ENCODE measurements at places on chromosomes 3 and 15. TPM values are rescaled to one million over a fixed set of nuclear protein-coding genes. Genes with fewer than 3 reads are reported as not detected.
A peak's percentile ranks its signal among the peaks of the same experiment; 100 is the strongest.

Gene NSMCE3
- 7.7 TPM for total RNA-seq

Gene IL17RB
- 1.1 TPM for total RNA-seq

Gene COL6A6
- not detected for total RNA-seq

- no peak for DNase-seq
- H3K4me1 ChIP-seq, result no peaks in the 10 kb centered on the region
- H3K27me3 ChIP-seq, result peaks cover 5% of the 10 kb centered on the region
- H3K4me3 ChIP-seq, result no peak overlapping the region
These were observed 33.6 kb downstream of the PLSCR4 start for GRCh38 chr3:146217324-146217723.

DNA sequence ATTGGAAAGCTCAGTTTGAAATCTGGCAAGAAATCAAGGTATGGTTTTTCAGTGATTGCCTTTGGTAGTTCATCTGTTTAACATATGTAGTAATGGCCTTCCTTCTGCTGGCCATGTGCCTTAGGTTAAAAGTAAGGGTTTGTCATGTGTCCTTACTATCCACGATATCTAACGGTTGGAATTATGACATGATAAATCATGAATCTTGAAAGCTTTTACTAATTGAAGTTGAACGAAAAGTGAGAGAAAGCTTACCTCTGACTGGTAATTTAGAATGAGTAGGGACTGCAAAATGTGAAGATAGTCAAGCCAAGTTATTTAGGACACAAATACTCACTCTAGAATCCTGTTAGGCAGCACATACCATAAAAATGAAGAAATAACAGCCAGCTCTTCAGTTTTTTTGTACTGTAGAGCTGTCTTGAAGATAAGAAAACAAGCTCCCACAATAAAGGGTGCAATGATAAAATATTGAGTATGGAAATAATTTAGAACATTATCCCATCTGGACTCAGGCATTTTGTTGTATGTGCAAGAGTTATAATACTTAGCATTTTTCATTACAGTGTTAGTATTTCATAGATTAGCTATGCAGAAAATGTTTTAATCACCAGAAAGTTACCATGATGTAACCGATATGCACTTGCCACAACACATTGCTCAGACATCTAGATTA lies 303.4 kb downstream of the ZNF385D start:
- H3K4me1 ChIP-seq, result no peaks in the 10 kb centered on the region
- no peaks in the 10 kb centered on the region for H3K36me3 ChIP-seq
- H3K27ac ChIP-seq, result no peak overlapping the region
- H3K27me3 ChIP-seq, result no peaks in the 10 kb centered on the region
- DNase-seq, result no peak

DNA sequence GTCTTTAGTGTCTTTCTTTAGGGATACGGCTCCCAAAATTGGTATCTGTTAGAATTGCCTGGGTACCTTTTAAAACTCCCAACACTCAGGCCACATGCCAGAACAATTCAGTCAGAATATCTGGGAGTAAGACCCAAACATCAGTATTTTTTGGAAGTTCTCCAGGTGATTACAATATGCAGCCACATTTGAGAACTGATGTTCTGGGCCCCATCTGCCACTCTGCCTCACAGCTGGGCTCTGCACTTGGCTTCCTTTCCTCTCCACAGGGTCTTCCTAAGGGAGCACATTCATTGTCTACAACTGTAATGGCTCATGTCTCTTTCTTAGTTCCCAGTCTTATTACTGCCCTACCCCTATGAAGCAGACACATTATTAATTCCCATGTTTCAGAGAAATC lies 394.5 kb downstream of the MFSD1 start:
- H3K4me3 ChIP-seq, result no peak overlapping the region
- H3K27ac ChIP-seq, result no peak overlapping the region
- H3K27me3 ChIP-seq, result no peaks in the 10 kb centered on the region
- no peak for DNase-seq
- no peaks in the 10 kb centered on the region for H3K4me1 ChIP-seq

GRCh38 chr3:13389378-13389777 lies 30.7 kb downstream of the NUP210 start:
- H3K4me3 ChIP-seq, result no peak overlapping the region
- no peak overlapping the region for H3K27ac ChIP-seq
- DNase-seq, result no peak
- H3K4me1 ChIP-seq, result peaks cover 16% of the 10 kb centered on the region
- no peaks in the 10 kb centered on the region for H3K27me3 ChIP-seq

GRCh38 chr3:136862617-136863322 lies 762 bp downstream of the NCK1 start:
- peak overlapping the region; percentile 94 for H3K4me3 ChIP-seq
- peak; percentile 62 for DNase-seq
- peaks cover 38% of the 10 kb centered on the region for H3K4me1 ChIP-seq
- no peaks in the 10 kb centered on the region for H3K27me3 ChIP-seq
- H3K36me3 ChIP-seq, result peaks cover 17% of the 10 kb centered on the region
- peak overlapping the region; percentile 95 for H3K27ac ChIP-seq

GRCh38 chr3:52140000-52140399 lies 14.2 kb downstream of the POC1A start:
- peaks cover 6% of the 10 kb centered on the region for H3K4me1 ChIP-seq
- no peak overlapping the region for H3K4me3 ChIP-seq
- no peaks in the 10 kb centered on the region for H3K27me3 ChIP-seq
- H3K36me3 ChIP-seq, result peaks cover 5% of the 10 kb centered on the region
- H3K27ac ChIP-seq, result no peak overlapping the region

DNA sequence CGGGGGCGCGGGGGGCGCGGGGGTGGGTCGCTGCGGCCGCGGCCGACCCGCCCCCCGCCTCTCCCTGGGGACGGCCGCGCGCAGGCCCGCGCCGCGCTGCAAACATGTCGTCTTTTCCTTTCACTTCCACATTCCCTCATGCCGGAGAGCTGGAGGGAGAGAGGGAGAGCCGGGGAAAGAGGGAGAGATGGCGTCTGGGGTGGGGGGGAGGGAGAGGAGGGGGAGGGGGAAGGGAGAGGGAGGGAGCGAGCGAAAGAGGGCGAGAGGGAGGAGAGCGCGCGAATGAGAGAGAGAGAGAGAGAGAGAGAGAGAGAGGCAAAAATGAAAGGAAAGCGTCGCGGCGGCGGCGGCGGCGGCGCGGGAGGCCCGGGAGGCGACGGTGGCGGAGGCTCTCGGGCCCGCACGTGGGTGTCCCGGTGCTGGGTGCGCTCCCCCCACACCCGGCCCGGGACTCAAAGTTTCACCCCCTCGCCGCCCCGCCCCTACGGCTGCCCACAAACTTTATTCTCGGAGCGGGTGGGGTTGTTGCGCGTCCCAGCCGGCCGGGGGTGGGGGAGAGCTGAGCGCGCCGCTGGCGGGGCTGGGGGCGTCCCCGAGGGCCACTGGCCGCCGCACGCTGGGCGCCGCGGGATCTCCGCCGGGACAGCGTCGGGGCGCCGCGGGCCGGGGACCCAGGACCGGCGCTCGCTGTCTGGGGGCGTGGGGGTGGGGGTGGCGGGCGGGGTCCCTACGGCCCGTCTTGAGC lies 731 bp downstream of the ZNF710 start:
- H3K36me3 ChIP-seq, result peaks cover 8% of the 10 kb centered on the region
- peak overlapping the region; percentile 86 for H3K27ac ChIP-seq
- peaks cover 52% of the 10 kb centered on the region for H3K4me1 ChIP-seq
- H3K4me3 ChIP-seq, result peak overlapping the region; percentile 86

DNA sequence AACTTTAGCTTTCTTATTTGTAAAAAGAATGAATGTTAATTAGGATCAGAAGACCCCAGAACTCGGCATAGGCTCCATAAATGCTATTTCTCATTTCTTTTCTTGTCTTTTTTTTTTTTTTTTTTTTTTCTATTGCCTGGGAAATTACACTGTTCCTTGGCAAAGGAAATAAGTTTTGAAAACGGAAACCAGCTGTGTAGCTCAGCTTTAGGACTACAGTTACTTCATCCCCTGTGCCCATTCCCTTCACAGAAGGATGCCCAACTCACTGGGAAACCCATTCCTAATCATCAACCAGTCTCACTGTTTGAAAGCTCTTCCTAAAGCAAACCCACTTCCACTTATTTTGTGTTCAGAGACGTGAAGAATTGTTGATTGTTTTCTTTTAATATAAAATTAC lies 254.0 kb upstream of the IL12A start:
- no peak for DNase-seq
- H3K4me1 ChIP-seq, result no peaks in the 10 kb centered on the region
- H3K4me3 ChIP-seq, result no peak overlapping the region
- no peaks in the 10 kb centered on the region for H3K36me3 ChIP-seq

- no peaks in the 10 kb centered on the region for H3K27me3 ChIP-seq
- peak overlapping the region; percentile 18 for H3K4me3 ChIP-seq
- H3K27ac ChIP-seq, result peak overlapping the region; percentile 43
- no peak for DNase-seq
- peaks cover 72% of the 10 kb centered on the region for H3K4me1 ChIP-seq
These were observed 51.8 kb downstream of the CMTM7 start for GRCh38 chr3:32443478-32443877.

DNA sequence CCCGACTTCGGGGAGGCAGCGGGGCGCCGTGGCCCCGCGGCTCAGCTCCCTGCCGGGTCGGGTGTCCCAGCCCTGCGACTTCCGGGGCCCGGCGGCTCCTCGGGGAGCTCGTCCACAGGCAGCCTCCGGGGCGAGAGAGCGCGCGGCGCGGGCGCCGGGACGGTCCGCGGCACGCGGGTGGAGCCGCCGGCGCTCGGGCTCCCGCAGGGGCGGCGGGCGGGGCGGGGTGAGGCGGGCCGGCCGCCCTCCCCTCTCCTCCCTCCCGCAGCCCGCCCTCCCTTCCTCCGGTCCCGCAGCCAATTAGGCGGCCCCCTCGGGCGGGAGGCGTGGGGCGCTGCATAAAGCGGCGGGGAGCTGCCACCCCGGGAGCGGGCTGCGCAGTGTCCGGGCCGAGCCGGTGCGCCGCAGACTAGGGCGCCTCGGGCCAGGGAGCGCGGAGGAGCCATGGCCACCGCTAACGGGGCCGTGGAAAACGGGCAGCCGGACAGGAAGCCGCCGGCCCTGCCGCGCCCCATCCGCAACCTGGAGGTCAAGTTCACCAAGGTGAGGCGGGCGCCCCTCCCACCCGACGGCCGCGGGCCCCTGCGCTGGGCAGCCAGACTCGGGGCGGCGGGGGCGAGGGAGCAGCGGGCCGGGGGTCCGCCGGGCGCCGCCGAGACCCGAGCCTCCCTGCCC lies at the start of gene ALDH1A3:
ALDH1A3 (plus strand) TSS at position 368 of the 675 bp plus-strand sequence; CDS start at position 445, 77 bp downstream.
- H3K4me3 ChIP-seq, result peak within 1 kb of the TSS; percentile 41
- H3K27ac ChIP-seq, result no peak within 1 kb of the TSS
- peaks cover 9% of the 10 kb centered on the region for H3K4me1 ChIP-seq
- no peak for DNase-seq
- H3K36me3 ChIP-seq, result no peaks in the 10 kb centered on the region

- H3K4me3 ChIP-seq, result peak overlapping the region; percentile 82
- peaks cover 12% of the 10 kb centered on the region for H3K4me1 ChIP-seq
- H3K27ac ChIP-seq, result no peak overlapping the region
These were observed 483 bp downstream of the MEX3B start for GRCh38 chr15:82045179-82045891.

DNA sequence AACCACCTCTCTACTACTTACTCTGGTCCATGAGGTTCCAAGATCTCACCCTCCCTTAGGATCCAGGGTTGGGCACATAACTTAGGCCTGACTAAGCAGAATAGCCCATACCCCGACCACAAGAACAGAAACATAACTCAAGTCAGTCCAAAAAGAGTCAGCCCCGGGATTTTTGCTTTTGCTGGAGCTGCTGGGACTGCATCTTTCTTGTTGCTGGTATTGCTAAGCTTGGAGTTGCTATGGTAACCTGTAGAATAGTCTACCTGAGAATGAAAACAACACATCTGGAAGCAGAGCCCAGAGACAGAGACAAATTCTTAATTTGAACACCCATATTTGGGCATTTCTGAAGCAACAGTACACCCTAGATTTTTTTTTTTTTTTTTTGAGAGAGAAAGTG lies 6.5 kb downstream of the RUBCN start:
- DNase-seq, result no peak
- H3K27ac ChIP-seq, result no peak overlapping the region
- H3K4me1 ChIP-seq, result peaks cover 40% of the 10 kb centered on the region
- peaks cover 7% of the 10 kb centered on the region for H3K36me3 ChIP-seq
- no peak overlapping the region for H3K4me3 ChIP-seq

DNA sequence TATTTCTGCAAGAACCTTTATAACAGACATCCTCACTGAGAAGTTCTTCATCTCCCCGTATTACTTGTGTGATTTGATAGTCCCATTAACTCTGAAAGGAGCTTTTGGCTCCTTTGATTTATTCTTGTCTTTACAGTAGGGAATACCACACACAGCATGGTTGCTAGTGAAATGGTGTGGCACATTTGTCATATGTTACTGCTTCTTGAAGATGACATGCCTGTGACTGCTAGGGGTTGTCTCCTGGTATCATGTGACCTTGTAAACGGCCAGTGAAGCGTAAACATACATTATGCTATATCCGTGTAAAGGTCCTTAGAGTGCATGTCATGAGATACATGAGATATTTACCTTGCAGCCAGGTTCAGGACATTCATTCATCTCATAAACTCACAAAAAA lies 197.9 kb downstream of the RYR3 start:
- H3K4me1 ChIP-seq, result no peaks in the 10 kb centered on the region
- H3K27ac ChIP-seq, result no peak overlapping the region
- H3K27me3 ChIP-seq, result no peaks in the 10 kb centered on the region
- no peak for DNase-seq

DNA sequence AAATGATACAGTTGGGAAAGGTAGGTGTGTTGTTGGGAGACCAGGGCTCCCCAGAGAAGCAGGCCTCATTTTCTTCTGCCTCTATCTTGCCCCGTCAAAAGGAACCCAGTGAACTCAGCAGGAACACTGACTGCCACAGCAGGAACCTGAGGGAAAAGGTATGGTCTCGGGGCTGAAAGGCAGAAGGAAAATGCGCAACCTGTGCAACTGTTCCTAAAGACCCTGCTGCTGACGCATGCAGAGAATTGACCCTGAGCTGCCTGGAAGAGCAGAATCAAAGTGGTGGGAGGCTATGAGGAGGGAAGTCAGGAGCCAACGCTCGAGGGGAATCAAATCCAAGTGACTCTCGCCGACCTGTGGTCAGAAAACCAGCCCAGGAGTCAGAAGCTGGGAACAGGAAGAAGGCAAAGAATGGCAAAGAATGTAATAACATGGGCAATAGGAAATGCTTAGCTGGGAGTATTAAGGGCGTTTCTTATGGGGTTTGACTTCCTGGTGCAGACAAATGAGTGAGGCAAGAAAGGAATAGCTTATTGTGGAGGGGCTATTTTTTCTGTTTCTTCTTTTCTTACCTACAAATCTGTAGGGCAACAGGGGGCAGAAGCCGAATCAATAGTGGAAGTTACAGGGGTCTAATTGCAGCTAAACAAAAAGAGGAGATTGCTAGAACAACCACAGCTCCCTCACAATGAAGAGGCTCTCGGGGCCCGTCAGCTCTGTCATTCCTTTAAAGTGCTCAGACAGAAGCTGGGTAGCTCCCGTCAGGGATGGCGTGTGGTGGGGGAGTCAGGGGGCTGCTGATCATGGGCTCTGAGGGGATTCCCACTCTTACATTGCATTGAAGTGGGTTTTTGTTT lies 65.4 kb upstream of the DLG1 start:
- H3K27me3 ChIP-seq, result peaks cover 11% of the 10 kb centered on the region
- no peak for DNase-seq
- H3K4me1 ChIP-seq, result no peaks in the 10 kb centered on the region
- no peak overlapping the region for H3K27ac ChIP-seq
- no peak overlapping the region for H3K4me3 ChIP-seq
- peaks cover 5% of the 10 kb centered on the region for H3K36me3 ChIP-seq

- H3K4me1 ChIP-seq, result peaks cover 8% of the 10 kb centered on the region
- peaks cover 7% of the 10 kb centered on the region for H3K36me3 ChIP-seq
- H3K27me3 ChIP-seq, result no peaks in the 10 kb centered on the region
- no peak overlapping the region for H3K4me3 ChIP-seq
- no peak for DNase-seq
These were observed 14.8 kb downstream of the IL1RAP start for GRCh38 chr3:190528706-190529105.

- H3K27ac ChIP-seq, result peak overlapping the region; percentile 92
- H3K27me3 ChIP-seq, result no peaks in the 10 kb centered on the region
- H3K4me1 ChIP-seq, result peaks cover 20% of the 10 kb centered on the region
- peak overlapping the region; percentile 88 for H3K4me3 ChIP-seq
These were observed 622 bp upstream of the ZNF589 start for GRCh38 chr3:48240000-48240963.

- DNase-seq, result no peak
- no peak overlapping the region for H3K27ac ChIP-seq
These were observed 378.3 kb downstream of the CNTN4 start for GRCh38 chr3:2476996-2477395.

Measured in activated CD4-positive, alpha-beta memory T cell treated with anti-CD3 and anti-CD28 coated beads for 36 hours (primary cell).